Stimulated activated effector memory CD8-positive, alpha-beta T cell treated with anti-CD3 and anti-CD28 coated beads, Interleukin-12 subunit alpha, Interleukin-12 subunit beta, amount 100 ng/mL, for 72 hours (primary cell): ENCODE measurements at places on chromosomes 16 and 17.

DNA sequence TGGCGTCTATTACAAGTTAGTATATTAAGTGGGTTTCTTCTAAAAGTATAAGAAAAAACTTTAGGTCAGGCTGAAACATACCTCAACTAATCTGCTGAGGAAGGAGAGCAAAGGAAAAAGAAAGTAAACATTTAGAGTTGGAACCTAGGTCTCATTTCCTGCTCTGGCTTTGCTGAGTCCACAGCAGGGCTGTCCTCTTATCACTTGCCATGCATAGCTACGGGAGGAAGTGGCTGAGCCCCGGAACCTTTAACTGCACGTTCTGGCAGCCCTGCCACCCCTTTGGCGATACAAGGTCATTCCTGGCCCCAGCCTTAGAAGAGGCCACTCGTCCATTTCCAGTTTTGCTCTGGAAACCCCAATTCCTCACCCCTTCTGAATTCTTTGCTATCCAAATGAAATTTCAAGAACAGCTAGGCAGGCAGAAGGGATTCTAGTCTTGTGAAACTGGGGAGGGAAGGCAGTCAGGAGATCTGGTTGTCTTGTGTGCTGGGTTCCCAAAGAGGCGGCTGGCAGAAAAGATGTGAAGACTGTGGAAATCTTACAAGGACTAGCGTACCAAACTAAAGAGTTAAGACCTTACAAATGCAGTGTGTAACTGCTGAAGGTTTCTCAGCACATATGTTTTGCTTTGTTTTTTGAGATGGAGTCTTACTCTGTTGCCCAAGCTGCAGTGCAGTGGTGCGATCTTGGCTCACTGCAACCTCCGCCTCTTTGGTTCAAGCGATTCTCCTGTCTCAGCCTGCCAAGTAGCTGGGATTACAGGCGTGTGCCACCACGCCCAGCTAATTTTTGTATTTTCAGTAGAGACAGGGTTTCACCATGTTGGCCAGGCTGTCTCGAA, 19.1 kb downstream of the WIPI1 start:
- peak; percentile 70 for DNase-seq

DNA sequence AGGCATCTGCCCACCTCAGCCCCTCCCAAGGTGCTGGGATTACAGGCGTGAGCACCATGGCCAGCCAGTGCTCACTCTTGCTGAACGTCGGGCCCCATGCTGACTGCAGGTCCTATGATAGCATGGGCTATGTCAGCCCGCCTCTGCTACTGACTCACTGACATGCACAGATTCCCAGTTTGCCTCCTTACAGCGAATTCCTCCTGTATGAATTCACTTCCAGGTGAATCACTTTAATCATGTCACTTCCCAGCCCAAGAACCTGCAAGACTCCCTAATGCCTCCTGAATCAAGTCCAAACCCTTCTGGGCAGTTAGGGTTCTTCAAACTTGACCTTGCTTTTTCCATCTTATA, 16.1 kb upstream of the UBTF start:
- no peak for DNase-seq

DNA sequence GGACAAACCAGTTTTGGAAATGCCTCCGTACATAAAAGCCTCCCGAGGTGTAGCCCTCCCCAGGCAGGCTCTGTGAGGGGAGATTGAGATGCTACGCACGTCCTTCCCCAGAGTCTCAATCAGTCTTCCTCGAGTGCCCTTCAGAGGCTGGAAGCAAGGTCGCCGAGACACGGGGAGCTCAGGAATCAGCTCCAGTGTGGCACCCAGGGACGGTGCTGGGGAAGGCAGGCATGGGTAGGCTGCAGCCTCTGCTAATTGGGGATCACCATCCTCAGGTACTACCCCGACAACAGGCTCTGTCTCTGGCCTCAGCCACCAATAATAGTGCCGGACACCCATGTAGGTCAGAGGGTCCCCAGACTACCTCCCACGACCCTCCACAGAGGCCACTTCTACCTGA, 28.1 kb upstream of the GSG1L start:
- DNase-seq, result no peak

- DNase-seq, result no peak
Measured at GRCh38 chr16:68744744-68745280, 7.7 kb downstream of the CDH1 start.

DNA sequence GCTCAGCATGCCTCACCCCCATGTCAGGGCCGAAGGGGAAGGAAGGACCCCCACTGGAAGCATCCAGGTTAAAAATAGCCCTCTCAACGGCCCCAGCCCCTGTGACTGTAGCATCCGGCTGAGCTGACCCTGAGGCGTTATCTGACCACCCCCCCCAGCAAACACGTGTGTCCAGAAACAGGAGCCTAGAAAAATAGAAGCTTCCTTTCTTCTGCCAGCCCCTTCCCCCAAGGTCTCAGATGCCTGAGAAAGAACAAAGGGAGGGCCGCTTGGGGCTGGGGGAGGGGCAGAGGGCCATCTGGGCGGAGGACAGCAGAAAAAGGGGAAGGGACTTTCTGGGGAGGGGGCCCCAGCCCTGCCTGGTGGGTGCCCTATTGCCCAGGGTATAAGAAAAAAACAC, 55.8 kb downstream of the ACTG1 start:
- DNase-seq, result no peak

DNA sequence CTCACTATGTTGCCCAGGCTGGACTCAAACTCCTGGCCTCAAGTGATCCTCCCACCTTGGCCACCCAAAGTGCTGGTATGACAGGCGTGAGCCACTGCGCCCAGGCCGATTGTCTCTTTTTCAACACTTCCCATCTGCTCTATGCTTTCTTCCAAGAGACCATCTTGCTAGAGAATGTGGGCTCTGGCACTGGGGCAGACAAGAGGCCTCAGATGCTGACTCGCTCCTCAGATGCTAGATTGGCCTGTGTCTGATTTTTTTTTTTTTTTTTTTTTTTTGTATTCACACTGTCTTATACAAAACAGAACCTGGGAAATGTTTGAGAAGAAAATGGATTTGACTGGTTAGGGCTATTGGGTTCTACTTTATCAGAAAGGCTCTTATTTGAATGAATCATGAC, 58.2 kb downstream of the CYB5D2 start:
- no peak for DNase-seq

DNA sequence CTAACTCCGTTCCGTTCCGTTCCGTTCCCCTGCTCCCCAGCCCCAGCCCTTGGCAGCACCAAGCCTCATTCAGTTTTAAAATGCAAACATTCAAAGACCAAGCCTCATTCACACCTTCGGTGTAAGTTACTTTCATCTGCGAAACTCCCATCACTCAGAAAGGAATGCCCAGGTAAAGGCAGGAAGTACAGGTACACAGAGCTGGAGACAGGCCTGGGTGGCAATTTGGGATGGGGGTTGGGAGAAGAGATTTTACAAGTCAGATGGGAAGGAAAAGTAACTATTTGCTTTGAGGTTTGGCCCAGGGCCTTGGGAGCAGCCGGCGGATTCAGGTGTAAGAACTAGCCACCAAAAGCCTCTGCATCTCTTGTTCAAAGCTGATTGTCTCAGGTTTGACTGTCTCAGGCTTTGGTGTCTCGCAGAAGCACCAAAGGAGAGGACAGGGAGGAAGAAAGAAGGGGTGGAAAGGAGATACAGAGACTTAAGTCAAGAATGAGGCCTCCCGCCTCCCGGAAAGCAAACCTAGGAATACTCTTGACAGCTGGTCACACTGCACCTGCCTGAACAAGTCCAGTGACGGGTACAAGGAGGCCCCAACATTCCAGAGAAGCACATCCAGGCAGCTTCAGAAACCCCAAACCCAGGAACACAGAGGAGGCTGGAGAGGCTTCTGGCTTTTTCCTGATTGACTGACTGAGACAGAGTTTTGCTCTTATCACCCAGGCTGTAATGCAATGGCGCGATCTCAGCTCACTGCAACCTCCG, 54.7 kb downstream of the NXN start:
- DNase-seq, result no peak

DNA sequence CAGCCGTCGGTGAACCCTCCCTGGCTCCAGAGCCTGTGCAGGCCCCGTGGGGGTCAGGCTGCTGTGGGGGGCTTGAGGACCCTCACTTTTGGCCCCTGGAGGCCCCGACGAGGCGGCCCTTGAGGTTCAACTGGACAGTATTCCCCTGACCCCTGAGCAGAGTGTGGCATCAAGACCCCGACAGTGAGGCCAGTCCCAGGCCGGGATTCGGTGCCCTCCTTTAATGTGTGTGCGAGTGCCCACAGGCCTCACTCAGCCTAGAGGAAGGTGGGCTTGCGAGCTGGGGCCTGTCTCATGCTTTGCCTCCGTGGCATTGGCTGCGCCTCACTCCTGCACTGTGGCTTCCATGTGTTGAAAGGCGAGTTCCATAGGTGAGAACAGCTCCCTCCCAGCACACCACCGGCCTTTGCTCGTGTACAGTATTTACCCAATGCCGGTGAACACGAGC, 94.5 kb downstream of the METRNL start:
- DNase-seq, result no peak

DNA sequence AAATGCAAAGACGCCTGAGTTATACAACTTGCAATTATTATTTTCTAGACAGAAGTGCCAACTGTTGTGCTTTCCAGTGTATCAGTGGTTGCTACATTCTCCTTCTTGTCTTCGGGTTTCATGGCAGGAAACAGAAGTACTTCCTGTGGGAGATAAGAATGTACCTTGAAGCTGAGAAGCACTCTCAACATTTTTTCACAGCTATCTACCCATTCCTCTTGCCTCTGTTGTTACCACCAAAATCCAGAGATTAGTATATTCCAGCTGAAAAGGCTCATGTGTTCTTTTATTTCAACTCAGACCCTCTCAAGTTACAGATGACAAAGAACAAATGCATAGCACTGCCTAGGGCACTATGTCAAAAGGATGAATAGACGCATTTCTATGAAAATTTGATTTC, 4.8 kb upstream of the ADAT1 start:
- DNase-seq, result no peak

GRCh38 chr17:63317166-63317840, 128.8 kb downstream of the CYB561 start:
- DNase-seq, result no peak

- DNase-seq, result no peak
Measured at GRCh38 chr16:55480228-55480655, 1.2 kb downstream of the MMP2 start.

GRCh38 chr17:70855401-70856054, 686.2 kb downstream of the KCNJ2 start:
- DNase-seq, result no peak

- no peak for DNase-seq
Measured at GRCh38 chr17:60627124-60627523, 27.1 kb downstream of the PPM1D start.

DNA sequence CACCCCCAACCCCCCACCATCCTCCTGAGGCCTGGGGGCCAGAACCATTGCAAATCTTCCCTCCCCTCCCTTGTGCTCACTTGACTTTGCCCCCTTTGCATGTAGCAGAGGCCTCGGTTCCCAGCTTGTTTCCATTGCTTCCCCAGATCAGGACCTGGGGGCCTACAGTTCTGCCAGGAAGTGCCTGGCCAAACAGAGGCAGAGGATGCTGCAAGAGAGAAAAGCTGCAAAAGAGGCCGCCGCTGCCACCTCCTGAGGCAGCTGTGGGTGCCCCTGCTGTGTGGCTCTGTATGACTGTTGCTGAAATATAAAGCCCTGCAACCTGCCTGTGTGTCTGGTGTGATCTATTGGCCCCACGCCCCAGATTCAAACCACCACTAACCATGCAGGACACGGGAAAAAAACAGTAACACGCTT, 2.3 kb downstream of the NDUFB10 start:
- DNase-seq, result no peak

GRCh38 chr17:74776990-74777389, 845 bp upstream of the NAT9 start:
- DNase-seq, result no peak

DNA sequence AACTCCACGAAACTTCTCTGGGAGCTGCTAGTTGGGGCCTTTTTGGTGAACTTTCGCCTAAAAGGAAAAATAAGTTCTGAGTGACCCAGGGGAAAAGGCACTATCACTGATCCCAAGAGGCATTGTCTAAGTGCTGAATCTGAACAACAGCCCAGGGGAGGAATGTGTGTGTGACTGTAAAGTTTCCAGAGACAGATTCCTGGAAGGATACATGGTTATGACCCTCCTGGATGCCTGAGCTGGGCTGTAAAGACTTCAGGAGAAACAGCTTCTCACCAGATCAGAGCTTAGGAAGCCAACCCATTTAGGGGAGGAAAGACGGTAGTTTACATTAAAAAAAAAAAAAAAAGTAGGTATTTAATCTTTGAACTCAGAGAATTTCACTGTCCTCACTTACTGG, 20.2 kb downstream of the HIGD1B start:
- DNase-seq, result no peak

DNA sequence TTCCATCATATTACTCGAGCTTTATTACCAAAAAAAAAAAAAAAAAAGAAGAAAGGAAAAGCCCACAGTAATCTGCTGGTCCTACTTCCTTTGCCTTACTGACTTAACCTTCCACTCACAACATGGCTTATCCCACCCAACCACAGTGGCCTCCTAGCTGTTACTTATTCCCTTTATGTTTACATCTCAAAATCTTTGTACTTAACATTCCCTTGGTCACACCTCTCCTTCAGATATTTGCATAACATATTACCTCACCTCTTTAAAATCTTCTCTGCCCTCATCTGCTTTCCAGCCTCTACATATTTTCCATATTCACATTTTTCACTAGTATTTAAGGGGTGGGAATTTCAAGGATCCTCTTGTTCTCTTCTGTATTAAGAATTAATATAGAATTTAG, 327.0 kb upstream of the TBX2 start:
- no peak for DNase-seq

DNA sequence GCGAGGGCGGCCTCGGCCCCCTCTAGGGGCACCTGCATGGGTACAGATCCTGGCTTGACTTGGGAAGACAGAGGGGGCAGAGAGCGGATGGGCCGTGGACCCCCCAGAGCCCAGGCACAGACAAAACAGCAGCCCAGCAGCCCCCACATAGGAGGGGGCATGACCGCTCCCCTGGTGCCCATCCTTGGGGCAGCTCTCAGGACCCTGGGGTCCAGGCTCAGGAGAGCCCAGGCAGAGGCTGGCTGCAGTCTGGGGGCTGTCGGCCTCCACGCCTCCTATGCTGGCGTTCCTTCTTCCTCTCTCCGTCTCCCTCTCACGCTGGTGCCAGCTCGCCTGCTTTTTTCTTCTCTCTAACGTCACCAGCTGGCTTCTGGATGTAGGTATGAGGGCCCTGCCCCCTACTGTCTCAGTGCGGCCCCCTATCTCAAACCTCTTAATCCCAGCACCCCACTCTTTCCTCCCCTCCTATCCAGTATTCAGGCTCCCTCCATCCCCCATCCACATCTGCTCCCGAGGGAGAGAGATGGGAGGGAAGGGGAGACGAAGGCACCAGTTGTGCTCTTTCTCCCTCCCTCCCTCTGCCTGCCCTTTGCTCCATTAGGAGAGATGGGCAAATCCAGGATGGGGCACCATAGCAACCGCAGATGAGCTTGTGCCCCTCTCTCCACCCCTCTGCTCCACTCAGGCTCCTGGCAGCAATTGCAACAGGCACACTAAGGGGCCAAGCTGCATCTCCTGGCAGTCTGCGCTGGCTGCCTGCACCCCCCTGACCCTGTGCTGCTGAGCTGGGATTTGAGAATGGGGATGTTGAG, at the start of gene GPR179:
TSS of gene GPR179 (minus strand) at position 349 of the 812 bp plus-strand sequence. CDS start at position 182, 167 bp downstream.
- DNase-seq, result no peak
